Left renal cortex interstitium (tissue), 4 donors: ENCODE measurements at places on chromosomes 5 and 9.

GRCh38 chr5:143759396-143760130 is 52.4 kb upstream of the HMHB1 start:
- DNase-seq = no peak

DNA sequence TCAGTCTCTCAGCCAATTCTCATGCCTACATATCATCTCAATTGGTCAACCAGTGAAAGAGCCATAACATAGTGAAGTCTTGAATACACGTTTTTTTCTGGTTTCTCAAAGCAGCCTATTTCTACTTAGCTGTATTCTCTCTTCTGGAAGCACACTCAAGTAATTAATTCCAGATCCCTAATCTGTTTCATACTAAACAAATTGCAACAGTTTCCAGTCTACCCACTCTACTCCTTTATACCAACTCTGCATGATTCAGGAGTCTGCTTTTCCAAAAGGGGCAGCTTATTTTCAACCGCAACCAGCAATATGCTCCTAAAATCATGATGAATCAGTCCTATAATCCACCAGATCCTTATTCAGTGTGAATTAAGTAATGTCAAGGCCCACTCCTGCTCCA is 211.7 kb downstream of the TLE1 start:
- no peak for DNase-seq

GRCh38 chr9:134301387-134302129 is 24.7 kb upstream of the RXRA start:
- no peak for DNase-seq

DNA sequence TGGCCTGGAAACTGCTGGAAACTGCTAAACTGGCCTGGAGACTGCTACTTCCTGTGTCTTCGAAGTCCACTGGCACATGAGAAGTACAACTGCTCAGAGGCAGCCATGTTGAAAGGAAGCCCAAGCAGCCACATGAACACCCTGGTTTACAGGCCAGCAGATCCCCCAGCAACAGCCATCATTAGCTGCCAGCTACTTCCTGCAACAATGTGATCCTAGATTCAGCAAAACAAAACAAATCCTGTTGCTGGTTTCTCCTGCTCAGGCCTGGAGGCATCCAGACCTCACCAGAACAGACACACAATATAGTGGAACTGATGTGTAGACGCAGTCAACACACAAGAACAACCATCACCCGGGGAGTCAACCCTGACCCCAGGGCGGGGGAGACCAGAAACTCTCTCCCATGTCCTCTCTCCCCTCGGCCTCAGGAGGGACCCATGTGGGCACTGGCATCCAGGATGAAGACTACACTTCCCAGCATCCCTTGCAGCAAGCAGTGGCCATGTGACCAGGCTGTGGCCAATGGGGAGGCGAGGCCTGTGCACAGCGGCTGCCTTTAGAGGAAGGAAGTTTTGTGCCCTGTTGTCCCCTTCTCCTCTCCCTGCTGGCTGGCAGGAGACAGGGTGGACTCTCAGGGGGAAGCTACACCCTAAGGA is 9.2 kb upstream of the LCN15 start:
- no peak for DNase-seq

DNA sequence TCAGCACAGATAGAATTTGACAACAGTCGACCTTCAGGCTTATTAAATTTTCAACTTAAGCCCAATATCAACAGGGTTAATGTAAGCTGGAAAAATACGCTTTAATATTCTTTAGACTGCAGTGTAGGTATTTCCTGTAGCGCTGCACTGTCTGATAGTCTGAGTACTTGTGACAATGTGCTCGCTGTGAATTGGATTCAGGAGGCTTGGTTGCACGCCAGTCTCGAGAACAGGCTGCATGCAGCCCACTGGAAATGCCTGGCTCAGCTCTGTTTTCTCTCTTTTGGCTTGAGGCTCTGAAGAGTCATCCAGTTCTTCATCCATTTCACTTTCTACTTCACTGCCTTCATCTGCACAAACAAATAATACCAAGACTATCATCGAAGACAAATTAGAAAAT is 300.9 kb downstream of the RFX3 start:
- no peak for DNase-seq

- no peak for DNase-seq
Measured at GRCh38 chr5:38608874-38609273, 52.4 kb upstream of the LIFR start.

DNA sequence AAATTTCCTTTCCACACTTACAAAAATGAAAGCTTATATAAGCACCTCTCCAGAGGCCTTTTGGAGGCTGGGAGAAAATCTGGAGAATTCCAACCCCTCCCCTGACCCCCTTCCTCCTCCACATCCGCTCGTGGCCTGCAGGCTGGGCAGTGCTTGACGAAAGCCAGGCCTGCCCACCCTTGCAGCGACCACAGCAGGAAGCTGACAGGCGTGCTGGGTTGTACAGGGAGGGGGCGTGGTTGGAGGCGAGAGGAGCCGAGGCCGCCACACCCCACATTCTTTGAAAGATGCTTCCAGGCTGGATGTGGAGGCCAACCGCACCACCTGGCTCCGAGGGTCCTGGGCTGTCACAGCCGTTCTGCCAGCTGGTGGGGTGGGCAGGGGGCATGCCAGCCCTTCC is 47.8 kb upstream of the IER5L start:
- DNase-seq = no peak

DNA sequence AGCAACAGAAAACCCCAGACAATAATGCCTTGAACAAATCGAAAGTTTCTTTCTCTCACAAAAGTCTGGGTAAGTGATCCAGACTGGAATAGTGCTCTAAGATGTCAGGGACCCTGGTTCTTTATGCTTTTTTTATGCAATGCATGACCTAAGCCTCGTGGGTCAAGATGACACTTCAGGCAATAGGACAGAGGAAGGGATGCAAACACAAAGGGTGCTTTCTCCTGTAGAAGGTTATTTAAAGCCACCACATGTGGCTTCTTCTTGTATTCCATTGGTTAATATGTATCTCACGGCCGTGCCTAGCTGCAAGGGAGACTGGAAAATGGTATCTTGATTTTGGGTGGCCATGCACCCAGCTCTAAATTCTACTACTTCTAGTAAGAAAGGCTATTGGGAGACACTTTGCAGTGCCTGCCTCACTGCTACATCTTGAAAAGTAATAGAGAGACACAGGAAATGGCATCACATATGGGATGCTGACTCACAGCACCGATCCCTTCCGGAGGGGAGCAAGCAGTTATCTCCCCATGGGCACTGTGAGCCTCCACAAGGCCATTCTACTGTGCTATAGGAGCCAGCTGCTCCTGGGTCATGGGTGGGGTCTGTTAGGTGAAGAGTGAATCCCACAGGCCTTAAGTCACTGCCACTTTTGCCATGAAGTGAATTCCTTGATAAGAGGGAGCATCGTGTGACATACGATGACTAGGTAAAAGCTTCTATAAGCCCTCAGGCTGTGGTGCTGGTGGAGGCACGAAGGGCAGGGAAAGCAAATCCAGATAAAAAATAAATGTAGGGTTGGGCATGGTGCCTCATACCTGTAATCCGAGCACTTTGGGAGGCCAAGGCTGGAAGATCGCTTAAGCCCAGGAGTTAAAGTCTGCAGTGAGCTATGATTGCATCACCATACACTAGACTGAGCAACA is 32.5 kb upstream of the RAB14 start:
- no peak for DNase-seq

- DNase-seq = no peak
Measured at GRCh38 chr5:127744241-127744640, 41.0 kb downstream of the CCDC192 start.

- no peak for DNase-seq
Measured at GRCh38 chr9:106795031-106795430, 67.9 kb upstream of the ZNF462 start.

DNA sequence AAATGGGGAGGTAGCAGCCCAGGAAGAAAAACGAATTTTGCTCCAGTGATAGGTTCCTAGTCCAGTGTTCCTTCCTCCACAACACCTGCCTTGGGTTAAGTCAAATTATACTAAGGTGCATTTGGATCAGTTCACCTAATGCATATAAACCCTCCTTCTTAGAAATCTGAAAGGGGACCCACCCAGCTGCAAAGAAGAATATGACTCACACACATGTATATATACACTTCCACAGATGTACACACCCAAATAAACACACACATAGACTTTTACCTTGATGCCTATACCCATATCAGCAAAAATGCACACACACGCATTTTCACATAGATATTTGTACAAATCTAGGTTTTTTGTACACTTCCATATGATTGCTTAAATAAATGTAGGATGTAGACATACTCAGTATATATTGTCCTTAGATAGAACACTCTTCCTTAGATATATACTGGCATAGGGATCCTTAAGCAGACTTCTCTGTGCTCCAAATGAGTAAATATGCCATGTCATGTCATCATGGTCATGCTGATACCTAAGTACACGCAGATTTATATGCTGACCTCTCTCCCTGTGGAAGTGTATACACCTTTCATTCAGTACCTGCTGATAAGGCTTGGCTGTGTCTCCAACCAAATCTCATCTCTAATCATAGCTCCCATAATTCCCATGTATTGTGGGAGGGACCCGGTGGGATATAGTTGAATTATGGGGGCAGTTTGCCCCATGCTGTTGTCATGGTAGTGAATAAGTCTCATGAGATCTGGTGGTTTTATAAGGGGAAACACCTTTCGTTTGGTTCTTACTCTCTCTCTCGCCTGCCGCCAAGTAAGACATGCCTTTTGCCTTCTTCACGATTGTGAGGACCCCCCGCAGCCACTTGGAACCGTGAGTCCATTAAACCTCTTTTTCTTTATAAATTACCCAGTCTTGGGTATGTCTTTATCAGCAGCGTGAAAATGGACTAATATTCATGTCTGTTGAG is 10.2 kb downstream of the ADRB2 start:
- no peak for DNase-seq

- DNase-seq = no peak
Measured at GRCh38 chr9:14433351-14434157, 119.6 kb upstream of the NFIB start.

DNA sequence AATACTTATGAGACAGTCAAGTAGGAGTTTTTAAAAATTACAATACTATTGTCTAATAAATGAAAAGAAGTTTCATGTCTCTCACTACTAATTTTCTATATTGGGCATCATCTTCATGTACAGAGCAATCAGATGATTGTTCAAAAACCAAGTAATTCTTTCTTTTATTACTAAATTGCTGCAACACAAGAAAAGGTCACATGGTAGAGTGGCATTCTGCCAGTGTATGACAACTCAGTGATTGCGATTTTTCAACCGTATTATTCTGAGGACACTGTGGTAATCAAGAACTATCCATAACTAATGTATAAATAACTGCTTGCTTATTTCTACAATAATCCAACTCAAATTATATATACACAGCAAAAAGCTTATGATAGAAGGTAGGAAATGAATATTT is 96.7 kb upstream of the GRHPR start:
- no peak for DNase-seq

DNA sequence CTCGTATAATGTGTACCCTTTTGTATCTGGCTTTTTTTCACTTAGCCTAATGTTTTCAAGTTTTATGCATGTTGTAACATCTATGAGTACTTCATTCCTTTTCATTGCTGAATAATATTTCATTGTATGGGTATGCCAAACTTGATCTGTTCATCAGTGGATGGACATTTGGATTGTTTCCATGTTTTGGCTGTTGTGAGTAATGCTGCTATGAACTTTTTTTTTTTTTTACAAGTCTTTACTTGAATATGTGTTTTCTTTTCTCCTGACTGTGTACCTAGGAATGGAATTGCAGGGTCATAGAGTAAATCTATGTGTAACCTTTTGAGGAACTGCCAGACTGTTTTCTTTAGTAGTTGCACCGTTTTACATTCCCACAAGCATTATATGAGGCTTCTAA is 52.4 kb downstream of the MTREX start:
- DNase-seq = no peak

DNA sequence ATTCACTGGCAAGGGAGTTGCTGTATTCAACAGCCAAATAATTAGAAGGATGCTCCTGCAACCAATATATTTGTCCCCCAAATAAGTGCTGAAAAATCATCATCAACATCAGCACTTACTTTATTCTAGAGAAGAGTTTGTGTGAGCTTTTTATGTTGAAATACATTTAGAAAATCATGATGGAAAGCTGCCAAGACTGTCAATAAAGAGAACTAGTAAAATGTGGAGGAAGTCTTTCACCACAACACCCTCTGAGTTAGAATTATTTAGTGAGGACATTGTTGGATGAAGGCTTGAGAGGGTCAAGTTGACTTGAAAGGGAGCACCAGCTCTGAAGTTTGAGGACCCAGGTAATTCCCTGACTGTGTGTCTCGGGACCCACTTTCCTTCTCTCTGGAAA is 100.2 kb upstream of the TBCA start:
- no peak for DNase-seq

GRCh38 chr9:100186356-100186755 is 87.3 kb downstream of the INVS start:
- DNase-seq = no peak

DNA sequence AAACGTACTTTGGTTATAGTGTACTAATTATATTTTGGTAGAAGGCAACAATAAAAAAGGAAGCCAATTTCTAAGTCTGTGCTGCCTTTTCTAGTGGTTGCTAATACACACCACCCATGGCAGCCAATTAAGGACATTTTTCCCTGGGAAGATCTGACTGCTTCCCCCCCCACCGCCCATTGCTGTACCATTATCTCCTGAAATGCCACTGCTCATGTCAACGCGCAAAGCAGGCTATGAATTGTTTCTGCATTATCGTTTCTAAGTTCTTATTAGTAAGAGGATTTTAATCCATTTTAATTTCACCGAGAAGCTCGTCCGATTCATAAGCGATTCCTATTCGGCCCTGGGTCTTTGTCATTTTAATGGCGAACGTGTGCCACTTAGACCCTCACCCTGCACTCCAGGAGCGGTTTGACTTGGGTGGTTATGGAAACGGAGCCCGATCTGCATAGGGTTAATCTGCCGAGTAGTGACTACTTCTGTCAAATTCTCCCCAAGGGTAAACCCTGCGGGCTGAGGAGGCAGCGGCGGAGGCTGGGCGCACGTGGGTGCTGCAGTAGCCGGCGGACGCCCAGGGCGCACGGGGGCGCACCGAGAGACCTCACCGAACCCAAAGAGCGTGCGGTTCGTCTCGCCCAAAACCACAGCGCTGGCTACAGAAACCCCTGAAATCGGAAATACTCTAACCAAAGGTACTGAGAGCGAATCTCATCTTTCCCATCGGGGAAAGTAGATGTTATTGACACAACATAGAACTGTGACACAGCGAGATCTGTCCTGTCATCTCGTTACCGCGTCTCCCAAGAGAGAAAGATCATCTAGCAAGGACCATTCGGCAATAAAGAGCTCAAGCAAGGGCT is 55.8 kb upstream of the SHC3 start:
- DNase-seq = no peak

- no peak for DNase-seq
Measured at GRCh38 chr9:95516221-95516733, 494 bp downstream of the PTCH1 start.
